ENCODE measurements at places on chromosomes 2 and 18.

DNA sequence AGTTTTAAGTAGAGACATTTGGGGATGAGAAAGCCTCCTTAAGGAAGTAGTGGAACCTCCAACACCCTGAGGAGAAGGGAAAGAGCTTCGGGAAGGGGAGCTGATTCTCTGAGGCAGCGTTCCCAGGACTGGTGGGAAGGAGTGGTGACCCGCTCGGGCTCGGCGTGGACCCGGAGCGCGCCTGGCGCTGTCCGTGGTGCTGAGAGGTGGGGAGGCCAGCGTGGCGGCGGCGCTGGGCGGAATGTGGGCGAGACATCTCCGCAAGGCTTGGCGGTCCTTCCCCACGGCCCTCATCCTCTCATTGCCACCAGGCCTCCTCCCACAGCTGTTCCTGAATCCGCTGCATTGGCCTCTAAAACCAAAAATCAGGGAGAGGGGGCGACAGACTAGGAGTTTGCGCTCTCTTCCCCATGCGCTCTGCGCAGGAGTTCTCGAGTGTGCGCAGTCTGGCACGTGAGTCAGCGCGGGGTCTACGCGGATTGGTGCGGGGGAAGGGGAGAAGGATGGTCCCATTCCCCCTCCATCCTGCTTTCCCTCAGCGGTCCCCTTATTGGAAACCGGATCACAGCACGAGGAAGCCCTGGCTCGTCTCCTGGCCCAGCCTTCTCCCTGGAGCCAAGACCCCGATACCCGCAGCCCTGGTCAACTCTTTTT lies 857 bp downstream of the RESP18 start:
- no peak for DNase-seq

- DNase-seq = no peak
Measured at GRCh38 chr2:98643496-98644100, 35.2 kb downstream of the UNC50 start.

- DNase-seq = no peak
Measured at GRCh38 chr2:42979870-42980763, 187.7 kb upstream of the HAAO start.

GRCh38 chr2:175631245-175631623 lies 370.8 kb downstream of the LNPK start:
- no peak for DNase-seq

DNA sequence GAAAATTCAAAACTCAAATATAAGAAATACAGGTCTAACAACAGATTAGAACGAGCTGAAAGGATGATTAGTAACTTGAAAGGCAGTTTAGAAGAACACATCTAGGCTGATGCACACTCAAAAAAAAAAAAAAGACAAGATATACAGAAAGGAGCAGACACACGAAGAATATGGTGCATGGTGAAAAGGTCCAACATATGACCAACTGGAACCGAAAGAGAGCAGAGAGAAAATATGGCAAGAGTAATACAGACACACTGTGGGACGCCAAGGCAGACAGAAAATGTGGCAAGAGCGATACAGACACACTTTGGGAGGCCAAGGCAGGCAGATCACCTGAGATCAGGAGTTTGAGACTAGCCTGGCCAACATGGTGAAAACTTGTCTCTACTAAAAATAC lies 39.8 kb downstream of the NDUFA10 start:
- DNase-seq = no peak

DNA sequence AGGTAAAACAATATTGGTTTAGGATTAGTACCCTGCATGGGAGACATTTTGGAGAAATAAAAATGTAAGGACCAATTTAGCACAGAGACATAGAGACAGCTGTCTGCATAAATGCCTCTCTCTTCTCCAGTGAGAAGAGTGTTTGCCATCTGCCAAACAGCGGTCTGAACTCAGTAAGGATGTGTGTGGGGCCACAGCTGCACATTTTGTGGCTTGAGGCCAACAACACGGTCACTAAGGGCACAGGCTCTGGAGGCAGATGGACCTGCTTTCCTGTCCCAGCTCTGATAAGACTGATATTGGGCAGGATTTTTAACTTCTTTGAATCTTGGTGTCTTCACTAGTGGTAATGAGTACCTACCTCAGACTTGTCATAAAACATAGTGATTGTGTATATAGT lies 10.2 kb downstream of the ZBTB14 start:
- no peak for DNase-seq

- DNase-seq = peak; percentile 26
Measured at GRCh38 chr2:60515721-60516226, 37.7 kb downstream of the BCL11A start.

DNA sequence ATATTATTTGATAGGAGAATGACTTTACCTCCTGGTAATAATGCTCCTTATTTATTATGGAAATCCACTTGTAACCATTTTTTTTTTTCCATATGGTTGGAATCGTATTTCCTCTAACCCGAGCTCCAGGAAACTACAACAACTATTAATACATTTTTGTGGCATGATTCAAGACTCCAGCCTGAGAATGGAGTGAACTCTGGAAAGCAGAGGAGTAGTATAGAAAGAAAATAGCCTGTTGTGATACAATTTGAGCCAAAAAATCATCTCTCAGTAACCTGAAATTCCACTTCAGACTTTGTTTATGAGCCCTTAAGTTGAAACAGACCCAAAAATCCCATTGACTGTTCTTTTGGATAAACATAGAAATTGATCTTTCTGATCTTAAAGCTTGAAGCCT lies 921.1 kb downstream of the SOCS6 start:
- no peak for DNase-seq

DNA sequence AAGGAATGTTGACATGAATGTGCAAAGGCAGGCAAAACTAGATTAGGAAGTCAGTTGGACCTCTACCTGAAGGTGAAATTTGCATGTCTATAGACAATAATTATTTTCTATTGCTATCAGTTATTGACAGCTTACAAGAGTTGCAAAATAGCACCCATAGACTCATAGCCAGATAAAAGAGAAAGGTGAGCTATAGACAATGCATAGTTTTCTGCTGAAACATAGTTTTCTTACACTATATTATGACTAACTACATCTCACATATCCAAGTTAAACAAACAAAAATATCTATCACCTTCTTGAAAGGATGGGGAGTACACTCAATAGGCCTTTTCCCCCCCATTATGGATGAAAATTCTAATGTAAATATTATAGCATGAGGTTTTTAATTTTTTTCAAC lies 305.0 kb downstream of the PTH2R start:
- no peak for DNase-seq

GRCh38 chr2:62305421-62306176 lies 109.7 kb downstream of the B3GNT2 start:
- DNase-seq = peak; percentile 19

- no peak for DNase-seq
Measured at GRCh38 chr2:125398738-125399524, 1257.0 kb upstream of the GYPC start.

- no peak for DNase-seq
Measured at GRCh38 chr2:13583609-13584008, 866.9 kb downstream of the TRIB2 start.

- DNase-seq = no peak
Measured at GRCh38 chr2:72497763-72498162, 328.1 kb downstream of the EXOC6B start.

GRCh38 chr18:63677500-63678225 lies 16.0 kb upstream of the SERPINB3 start:
- DNase-seq = no peak

DNA sequence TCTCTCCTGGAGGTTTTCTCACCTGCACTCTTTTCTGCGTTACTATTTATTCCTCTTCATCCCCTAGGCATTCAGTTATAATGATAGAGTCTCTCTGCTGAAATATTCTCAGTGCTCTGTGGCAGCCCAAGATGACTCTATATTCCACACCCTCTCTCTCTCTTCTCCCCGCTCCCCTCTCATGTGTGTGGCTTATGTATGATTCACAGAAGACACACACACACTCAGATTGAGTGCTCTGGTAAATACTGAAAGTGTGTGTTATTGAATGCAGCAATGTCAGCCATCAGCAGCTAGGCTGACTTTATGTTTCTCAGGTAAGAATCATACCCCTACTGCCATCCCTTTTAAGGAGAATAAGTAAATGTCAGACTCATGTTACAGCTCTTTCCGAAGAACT lies 201.2 kb downstream of the SLC4A10 start:
- DNase-seq = no peak

DNA sequence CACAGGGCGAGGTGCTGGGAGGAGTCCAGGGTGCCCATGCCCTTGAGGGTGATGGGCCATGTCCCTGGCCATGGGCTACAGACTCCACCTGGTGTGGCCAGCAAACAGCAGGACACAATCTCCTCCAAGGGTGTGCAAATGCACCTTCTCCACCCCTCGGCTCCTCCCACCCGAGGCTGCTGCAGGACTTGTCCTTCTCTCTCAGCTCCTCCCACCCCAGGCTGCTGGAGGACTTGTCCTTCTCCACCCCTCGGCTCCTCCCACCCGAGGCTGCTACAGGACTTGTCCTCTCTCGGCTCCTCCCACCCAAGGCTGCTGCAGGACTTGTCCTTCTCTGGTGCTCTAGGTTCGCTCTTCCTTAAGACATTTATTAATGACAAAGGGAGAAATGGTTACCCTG lies 57.3 kb upstream of the SNTG2 start:
- no peak for DNase-seq

DNA sequence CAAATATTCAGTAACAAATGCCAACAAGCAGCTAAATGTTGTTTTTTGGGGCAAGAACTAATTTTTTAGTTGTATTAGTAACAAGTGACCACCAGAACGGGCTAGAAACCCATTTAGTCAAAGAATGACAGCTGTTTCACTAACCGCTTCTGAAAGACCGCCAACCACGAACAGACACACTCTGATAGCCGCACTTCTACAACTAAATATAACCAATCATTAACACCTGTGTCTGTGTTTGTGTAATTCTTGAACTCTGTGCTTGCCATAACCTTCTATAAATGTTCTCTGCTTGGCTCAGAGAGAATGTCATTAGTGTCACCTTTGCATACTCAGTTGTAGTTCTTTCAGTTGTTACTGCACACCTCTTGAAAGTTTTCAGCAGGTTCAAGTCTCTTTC lies 526.3 kb upstream of the LRRTM1 start:
- DNase-seq = no peak

DNA sequence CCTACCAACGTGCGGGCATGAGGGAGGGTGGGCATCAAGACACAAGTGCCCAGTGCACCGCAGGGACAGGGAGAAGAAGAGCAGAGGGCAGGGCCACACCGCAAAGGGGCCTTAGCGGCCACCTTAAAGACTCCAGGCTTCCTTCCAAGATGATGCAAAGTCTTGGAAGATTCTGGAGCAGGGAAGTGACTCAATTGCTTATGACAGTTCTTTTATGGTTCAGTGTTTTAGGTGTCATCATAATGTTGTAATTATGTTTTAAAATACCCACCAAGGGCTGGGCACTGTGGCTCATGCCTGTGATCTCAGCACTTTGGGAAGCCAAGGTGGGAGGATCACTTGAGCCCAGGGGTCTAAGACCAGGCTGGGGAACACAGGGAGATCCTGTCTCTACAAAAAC lies 44.5 kb upstream of the SEMA4C start:
- no peak for DNase-seq

DNA sequence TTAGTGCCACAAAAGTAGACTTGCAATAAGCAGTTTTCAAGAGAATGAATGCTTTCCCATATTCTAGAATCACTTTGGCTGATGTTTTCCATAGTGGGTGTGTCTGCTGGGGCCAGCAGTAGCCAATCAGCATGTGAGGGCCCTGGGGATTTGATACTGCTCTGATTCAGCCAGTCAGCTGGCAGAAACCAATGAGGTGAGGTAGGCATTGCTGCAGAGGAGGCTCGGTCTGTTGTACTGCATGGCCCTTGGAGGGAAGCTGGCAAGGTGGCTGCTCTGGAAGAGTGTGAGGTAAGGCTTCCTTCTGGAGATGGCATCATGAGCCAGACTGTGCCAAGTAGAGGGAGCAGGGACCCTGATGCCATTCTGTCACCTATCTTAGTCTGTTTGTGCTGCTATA lies 22.7 kb downstream of the TMEM87B start:
- DNase-seq = no peak

- no peak for DNase-seq
Measured at GRCh38 chr2:233202531-233202944, 48.9 kb upstream of the ATG16L1 start.
